Caudate nucleus (tissue), 63 donors: ENCODE measurements at places on chromosomes 5 and 9.

GRCh38 chr5:112915831-112916230, 6.2 kb downstream of the REEP5 start:
- no peak for DNase-seq

DNA sequence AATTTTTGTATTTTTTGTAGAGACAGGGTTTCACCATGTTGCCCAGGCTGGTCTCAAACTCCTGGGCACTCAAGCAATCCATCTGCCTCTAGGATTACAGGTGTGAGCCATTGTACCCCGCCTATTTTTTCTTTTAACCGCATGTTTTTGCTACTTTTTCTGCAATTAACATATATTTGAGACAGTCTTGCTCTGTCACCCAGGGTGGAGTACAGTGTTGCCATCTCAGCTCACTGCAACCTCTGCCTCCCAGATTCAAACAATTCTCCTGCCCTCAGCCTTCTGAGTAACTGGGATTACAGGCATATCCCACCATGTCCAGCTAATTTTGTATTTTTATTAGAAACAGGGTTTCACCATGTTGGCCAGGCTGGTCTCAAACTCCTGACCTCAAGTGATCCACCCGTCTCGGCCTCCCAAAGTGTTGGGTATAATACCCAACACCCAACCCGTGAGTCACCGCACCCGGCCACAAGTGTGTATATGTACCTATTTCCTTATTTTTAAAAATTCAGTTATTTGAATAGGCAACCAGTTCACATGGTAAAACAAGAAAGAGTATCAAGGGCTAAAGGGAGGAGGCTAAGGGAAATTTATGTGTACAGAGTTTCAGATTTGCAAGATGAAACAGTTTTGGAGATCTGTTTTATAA, 13.3 kb downstream of the PHAX start:
- no peak for DNase-seq

- no peak for DNase-seq
These were observed 101.1 kb downstream of the NFIB start for GRCh38 chr9:14212697-14213420.

- no peak for DNase-seq
These were observed 1.6 kb upstream of the THBS4 start for GRCh38 chr5:80033513-80033912.

DNA sequence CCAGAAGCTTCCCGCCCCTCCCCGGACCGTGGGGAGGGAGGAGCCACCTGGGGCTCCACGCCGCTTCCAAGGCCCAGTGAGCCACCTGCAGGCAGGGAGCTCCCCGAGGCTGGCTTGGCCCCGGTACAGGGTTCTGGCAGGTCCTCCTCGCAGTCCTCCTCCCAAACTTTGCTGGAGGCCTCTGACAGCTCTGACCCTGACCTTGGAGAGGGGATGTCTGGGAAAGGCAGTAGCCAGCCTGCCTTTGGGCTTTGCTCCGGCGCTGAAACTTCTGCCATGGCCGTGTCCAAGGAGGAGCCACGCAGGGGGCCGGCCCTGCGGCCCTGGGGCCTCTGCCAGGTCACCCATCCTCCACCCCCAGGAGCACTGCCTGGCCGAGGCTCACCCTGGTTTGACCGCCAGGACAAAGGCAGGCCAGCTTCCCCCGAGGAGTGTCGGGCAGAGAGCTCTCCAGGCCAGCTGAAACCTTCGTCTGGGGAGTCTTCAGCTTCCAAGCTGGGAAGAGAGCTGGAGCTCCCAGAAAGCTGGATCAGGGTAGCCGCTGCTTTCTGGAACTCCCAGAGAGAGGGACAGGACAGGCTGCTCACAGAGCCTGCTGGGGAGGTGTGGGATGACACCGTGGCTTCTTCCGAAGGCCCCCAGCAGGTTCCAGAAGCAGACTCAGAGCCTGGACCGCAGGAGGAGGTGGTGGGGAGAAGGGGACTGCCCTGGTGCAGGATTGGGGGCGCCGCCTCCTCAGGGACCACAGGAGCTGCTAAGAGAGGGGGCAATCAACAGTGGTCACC, 9.0 kb upstream of the QSOX2 start:
- no peak for DNase-seq

- DNase-seq: no peak
These were observed 25.5 kb upstream of the STOM start for GRCh38 chr9:121395558-121395957.

DNA sequence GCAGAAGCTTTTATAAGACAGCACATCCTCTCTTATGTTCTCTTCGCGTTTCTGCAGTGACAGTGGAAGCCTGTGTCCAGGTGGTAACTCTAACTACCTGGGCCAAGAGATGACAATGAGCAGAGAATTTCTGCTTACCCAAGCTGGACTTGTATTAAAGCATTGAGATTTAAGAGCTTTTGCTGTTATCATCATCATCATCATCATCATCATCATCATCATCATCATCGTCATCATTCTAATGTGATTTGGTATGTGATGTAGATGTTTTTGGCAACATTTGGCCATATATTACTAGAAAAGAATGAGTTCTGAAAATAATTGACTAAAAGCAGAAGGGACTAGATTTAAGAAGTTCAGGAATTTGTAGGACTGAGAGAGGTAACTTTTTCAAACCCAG, 401.3 kb downstream of the BRINP1 start:
- DNase-seq: no peak
